ENCODE measurements at places on chromosomes 1 and 21. TPM values are rescaled to one million over a fixed set of nuclear protein-coding genes. Genes with fewer than 3 reads are reported as not detected.

Gene ORC1
- 8.1 TPM for total RNA-seq

Gene KRTAP7-1
- not detected for total RNA-seq

Gene IQCC
- total RNA-seq: 4.6 TPM

Gene CGN
- total RNA-seq: 0.52 TPM

Gene COL24A1
- total RNA-seq: 1.3 TPM

Gene ADARB1
- total RNA-seq: 23.9 TPM

Gene PTPRC
- total RNA-seq: not detected

Gene HSPG2
- 42.2 TPM for total RNA-seq

Data from epithelial cell of alveolus of lung (primary cell).